Stimulated activated CD8-positive, alpha-beta memory T cell treated with anti-CD3 and anti-CD28 coated beads, Interleukin-7, amount 100 ng/mL, for 24 hours (primary cell): ENCODE measurements at places on chromosomes 7 and 10.

- DNase-seq: no peak
Observed at GRCh38 chr7:103063895-103064294, 10.7 kb downstream of the FBXL13 start.

- DNase-seq: no peak
Observed at GRCh38 chr10:44260286-44260928, 124.5 kb downstream of the CXCL12 start.

- DNase-seq: no peak
Observed at GRCh38 chr10:49844775-49845595, 82.9 kb upstream of the OGDHL start.

GRCh38 chr7:69430384-69431021 is 167.8 kb upstream of the AUTS2 start:
- DNase-seq: no peak

DNA sequence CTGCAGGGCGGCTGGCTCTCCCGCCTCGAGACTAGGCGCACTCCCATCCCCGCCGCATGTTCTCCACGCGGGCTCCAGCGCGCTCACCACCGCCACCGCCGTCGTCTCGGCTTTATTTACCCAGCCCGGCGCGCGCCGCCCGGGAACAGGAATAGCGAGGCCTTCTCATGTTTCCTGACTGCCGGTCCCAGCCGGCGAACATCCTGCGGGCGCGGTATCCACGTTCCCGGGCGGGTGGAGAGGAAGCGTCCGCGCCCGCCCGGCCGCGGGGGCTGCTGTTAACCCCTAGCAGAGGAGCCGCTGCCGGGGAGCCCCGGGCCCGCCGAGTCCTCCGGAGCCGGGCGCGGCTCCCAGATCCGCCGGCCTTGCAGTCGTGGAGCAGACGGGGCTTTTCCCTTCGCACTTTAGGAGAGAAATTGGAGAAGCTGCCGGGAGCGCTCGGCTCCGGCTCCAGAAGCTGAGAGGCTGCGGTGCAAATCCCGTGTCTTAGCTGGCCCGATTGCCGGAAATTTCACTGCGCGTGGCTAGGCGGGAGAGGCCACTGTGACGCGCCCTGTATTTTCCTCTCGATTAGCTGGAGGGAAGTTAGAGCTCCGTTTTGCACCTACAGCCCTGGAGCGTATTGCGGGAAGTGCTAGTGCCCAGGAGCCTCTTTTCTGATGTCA is at the start of gene MKX:
MKX (minus strand) TSS at position 88 of the 665 bp plus-strand sequence. CDS start 2,404 bp downstream, outside the sequence.
- DNase-seq: no peak

DNA sequence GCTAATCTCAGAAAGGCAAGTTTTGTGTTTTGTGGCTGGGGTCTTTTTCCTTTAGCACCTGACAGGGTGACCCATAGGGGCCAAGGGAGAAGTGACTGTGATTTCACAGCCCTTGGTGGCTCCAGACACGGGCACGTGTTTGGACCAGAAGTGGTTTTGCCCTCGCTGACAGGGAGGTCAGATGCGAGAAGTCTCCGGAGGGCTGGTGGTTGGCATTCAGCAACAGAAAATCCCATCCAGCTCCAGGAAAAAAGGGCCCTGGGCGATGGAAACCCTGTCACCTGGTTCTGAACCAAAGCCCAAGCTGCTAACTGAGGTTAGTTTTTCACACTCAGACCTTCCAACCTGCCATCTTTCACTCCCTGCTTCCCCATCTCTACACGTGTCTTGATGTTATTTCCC is 272.9 kb downstream of the TRIL start:
- DNase-seq: no peak

DNA sequence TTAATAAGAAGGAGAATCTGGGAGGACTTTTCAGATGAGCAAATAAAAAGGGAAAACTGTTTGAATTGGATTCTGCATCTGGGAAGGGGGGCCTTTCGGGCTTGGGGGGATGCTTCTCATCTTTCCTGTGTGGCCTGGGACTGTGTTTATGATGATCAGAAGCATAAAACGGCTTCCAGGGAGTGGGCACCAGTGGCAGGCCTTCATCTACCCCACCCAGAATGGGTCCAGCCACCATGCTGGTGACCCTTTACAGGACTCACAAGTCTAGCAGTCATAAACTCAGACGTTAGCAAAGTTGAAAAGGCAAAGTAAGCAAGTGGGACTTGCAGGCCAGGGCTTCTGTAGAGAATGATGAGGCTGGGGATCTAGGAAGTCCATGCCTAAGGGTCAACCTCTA is 198.3 kb upstream of the ZMIZ1 start:
- no peak for DNase-seq

DNA sequence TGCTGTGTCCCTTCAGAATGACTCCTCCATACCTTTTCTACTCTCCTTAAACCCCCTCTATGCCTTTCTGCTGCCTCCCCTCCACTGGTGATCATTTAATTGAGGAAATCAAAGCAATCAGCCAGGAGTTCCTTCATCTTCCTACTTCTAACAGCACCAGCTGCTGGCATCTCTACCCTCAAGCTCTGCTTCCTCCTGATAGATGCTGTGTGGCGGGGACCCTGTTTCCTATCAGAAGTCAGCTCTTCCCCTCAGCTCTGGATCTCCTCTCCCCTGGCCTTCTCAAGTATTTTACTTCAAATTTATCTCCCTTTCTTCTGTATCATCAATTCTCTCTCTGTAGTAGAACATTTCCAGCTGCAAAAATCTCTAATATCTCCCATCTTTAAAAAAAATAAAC is 183.7 kb downstream of the ELMO1 start:
- no peak for DNase-seq

DNA sequence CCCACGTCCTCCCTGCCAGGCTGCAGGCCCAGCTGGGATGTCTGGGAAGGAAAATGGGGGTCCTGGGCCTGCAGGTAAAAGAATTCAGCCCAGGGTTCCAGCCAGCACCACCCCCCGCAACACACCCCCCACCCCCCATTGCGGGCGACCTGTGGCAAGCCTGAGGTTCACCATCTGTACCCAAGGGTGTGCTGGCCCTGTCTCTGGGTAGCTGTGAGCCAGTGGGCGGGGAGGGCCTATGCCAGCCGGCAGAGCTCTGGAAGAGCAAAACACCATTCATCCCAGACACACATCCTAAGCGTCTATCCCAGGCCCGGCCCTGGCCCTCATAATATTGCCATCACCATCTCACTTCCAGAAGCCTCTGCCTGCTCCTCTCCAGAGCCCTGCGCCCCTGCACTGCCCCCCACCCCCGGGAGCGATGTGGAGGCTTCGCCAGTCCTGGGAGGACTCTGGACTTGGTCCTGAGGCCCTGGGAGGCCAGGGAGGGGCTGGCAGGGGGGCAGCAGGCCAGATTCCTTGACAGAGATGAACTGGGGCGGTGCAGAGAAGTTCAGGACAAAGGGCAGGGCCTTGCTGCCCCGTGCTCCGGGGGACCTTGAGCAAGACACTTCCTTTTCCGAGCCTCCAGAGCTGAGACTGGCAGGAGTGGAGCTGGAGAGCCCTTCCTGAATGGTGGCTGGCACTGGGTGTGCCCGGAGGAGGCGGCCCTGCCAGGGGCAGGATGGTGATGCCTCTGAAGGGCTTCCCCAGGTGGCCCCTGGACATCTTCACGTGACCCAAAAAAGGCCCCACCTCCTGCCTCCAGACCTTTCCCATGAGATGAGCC is 8.7 kb upstream of the TTYH3 start:
- no peak for DNase-seq

DNA sequence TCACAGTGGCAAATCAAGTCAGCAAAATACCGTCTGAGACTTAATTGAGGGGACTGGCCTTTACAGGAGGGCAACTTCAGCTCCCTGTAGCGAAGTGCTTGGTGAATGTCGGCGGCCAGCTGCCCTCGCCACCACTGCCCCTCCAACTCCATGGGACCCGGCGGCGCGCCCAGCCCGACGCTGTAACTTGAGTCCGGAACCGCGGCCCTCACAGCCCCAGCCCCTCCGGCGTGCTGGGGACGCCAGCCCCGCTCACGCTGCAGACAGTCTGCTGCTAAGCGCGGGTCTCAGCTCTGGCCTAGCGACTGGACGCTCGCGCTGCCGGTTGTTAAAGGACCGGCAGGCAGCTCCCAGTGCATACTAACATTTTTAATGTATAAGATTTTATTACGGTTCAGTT is 113.4 kb upstream of the NUPR2 start:
- no peak for DNase-seq

DNA sequence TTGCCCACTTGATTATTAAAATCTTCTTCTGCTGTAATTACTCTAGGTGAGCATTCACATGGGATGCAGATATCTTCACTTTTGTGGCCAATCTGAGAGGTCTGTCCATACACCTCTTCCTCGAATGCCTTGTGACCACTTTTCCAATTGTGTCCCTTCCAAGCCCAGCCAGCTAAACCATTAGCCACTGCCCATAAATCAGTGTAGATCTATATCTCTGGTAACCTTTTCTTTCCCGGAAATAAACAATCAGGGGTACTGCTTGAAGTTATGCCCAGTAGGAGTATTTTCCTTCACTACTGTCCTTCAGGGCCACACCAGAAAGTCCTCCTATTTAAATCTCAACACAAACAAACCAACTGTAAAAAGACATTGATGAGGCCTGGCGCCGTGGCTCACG is 104.6 kb upstream of the KCNMA1 start:
- DNase-seq: no peak

GRCh38 chr10:116669832-116670644 is 49.3 kb downstream of the PNLIPRP2 start:
- no peak for DNase-seq

- DNase-seq: no peak
Observed at GRCh38 chr10:85651497-85651882, 715.1 kb downstream of the GRID1 start.

GRCh38 chr7:44220358-44221112 is 19.8 kb downstream of the YKT6 start:
- DNase-seq: no peak

DNA sequence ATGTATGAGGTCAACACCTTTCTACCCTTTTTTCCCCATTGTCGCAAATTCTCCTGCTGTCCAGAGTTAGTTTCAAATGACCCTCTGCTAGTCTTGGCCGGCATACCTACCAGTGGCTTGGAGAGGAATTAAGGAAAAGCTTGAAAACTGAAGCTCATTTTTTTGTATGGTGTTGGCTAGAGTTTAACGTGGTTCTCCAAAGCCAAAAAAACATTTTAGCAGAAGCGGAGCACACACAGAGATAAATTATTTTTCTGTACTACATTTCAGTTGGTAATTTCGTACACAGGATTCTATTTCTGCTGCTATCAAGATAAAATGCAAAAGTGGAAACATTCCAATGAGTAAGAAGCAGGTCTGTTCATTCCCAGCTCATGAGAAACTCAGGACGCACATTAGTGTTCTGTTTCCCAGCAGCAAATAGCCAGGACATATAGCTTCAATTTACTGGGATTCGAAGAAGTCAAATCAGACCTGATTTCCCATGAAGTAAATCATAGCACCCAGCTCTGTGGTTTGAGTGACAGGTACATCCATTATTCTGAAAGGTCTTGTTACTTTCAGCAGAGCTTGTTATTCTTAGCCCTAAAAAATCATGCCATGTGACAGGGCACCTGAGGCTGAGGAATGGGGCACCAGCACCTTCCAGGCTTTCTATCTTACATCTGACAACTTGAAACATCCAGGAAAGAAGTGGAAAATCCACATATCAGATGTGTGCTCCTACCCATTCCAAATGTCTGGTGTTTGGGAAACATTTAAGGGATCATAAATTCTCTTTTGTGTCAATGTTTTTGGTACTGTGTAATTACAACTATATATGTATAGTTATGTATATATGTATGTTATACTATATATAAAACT is 215.9 kb upstream of the C7orf33 start:
- no peak for DNase-seq

- no peak for DNase-seq
Observed at GRCh38 chr7:116591202-116592040, 66.6 kb downstream of the CAV1 start.

DNA sequence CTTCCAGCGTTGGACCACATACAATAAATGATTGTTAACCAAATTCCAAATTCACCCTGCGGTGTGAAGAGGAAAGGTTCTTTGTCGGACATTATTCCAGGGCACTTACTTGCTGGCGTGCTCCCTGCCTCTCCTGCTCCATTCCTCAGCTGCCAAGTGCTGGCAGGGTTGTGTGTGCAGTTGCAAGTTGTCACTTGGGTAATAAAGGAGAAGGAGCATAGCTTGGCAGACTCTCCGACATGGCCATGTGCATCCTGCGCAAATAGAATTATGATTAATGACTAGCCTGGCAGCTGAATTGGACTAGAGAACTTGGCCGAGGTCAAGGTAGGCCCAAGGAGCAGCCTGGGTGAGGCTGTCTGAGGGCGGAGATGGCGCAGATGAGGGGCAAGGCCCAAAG is 92.3 kb upstream of the ELMO1 start:
- DNase-seq: no peak

- no peak for DNase-seq
Observed at GRCh38 chr7:23680414-23681405, 711 bp downstream of the FAM221A start.

- no peak for DNase-seq
Observed at GRCh38 chr7:135200821-135201331, 10.4 kb downstream of the WDR91 start.

DNA sequence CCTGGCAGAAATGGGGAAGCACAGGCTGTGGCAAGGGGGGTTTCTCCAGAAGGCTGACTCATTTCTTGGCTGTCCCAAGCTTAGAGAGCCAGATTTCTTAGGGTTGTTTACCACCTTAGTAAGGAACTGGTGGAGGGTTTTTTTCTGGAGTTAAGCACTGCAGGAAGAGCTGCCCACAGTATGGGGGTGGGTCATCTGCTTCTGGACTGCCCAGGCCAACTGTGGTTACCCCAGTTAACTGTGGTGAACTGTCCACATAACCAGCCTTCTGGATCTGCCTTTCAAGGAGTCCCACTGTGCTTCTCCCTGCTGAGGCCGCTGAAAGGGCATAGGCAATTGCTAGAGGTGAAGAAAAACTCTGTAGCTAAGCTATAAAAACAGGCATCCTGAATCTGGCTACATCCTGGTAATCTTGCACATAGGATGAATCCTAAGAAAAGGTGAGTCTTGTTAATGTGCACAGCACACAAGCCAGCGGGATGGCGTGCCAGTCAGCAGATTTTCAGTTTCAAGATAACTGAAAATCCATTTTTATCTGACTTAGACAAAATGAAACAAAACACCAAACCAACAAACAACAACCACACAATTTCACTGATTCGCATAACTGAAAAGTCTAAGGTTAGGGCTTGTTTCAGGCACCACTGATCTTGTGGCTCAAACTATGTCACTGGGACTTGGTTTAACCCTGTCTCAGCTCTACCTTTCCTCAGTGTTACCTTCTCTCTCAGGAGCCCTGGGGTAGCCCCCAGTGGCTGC is 21.6 kb upstream of the TSPAN33 start:
- DNase-seq: no peak

GRCh38 chr10:11721806-11722205 is 20.4 kb upstream of the ECHDC3 start:
- no peak for DNase-seq
